Activated T-helper 1 cell treated with Interleukin-2 at 50 U/mL for 16 hours (primary cell): ENCODE measurements at places on chromosomes 4 and X.

GRCh38 chr4:113350576-113350975 is 301.1 kb downstream of the ANK2 start:
- DNase-seq: no peak

DNA sequence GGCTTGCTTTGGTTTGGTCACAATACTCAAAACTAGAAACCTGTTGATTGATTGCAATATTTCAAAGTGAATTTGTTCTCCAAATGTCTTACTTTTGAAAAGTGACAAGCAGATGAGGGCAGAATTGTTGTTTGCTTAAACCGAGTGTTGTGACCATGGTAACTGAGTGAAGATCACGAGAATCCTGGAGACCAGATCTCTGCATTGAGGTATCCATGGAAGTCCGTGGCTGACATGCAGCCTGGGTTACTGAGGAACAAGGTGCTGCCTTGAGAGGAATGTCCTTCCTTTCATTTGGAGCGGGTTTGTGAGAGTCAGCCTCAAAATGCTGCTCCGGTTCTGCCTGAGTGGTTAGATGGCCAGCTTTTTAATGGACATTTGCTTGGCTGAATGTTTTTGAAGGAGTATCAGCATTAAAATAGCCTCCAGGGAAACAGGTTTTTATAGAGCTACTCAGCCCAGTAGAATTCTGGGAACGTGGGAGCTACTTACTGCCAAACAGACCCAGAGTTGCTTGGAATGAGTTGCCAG is 31.3 kb downstream of the NYX start:
- DNase-seq: no peak

DNA sequence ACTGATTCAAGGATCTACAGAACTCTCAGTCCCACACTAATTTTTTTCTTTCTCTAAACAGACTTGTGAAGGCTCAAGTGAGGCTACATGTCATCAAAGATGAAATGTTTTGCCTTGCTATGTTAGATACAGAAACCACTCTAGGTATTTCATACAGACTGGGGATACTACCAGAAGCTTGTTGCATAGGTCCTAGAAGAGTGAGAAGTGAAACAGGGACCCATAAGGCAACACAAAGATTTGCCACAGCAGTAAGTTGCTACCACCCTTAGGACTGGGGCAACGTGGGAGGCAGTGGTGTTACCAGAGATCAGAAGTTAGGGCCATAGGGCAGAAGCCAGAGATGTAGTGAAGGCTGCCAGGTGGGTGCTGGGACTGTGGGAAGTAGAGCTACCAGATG is 50.7 kb upstream of the MID1IP1 start:
- DNase-seq: no peak

- DNase-seq: no peak
These were observed 245.5 kb upstream of the CXXC4 start for GRCh38 chr4:104740161-104740560.

DNA sequence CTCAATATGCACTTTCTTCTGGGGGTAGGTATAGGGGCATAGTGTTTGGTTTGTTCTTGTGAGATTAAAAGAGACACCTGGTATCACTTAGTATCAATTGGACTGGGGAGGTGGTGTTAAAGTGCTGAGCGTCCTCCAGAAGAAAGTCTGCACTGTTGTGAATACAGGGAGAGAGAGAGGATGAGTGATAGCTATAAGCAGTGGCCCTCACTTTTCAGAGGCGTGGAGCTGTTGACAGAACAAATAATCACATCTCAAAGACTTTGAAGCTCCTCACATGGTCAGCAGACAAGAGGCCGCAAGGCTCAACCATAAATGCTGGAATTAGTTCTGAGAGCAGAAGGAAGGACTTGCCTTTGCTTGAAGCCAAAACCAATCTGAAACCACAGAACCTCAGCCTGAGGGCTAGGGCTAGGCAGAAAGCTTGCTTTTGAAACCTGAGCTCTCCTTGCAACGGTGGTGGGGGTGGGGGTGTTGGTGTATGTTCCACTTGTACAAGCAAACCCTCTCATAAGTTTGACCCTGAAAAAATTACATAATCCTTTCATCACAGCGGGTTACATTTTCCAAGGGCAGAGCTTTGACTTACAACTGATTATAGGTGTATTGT is 123.2 kb upstream of the SCML1 start:
- DNase-seq: no peak

- DNase-seq: no peak
These were observed 8.3 kb upstream of the AGA start for GRCh38 chr4:177450426-177451107.

DNA sequence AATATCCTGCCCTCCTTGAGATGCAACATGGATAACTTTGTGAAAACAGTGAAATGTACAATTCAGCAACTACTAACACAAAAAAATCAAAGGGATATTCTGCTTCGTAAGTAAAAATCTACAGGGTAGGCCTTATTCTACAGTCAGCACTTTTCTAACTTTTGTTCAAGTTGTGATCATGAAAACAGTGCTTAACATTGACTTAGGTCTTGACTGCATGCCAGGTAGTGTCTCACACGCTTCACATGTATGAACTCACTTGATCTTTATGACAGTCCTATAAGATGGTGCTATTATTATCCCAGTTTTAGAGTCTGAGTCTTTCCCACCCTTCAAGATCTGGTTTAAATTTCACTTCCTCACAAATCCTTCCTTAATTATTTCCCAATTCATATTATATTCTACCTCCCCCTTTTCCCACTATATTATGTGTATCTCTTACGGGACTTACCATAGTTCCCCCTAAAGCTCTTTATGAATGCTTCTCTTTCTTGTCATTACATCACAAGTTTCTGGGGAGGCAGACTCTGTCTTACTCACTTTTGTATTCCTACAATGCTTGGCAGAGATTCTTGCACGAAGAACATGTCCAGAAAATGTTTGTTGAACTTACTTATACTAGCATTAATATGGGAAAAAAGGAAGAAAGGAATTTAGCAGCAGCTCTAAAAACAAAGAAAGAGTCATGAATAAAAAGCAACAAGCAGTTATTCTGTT is 179.8 kb downstream of the SCFD2 start:
- no peak for DNase-seq

GRCh38 chr4:41177016-41177415 is 37.3 kb downstream of the APBB2 start:
- no peak for DNase-seq

DNA sequence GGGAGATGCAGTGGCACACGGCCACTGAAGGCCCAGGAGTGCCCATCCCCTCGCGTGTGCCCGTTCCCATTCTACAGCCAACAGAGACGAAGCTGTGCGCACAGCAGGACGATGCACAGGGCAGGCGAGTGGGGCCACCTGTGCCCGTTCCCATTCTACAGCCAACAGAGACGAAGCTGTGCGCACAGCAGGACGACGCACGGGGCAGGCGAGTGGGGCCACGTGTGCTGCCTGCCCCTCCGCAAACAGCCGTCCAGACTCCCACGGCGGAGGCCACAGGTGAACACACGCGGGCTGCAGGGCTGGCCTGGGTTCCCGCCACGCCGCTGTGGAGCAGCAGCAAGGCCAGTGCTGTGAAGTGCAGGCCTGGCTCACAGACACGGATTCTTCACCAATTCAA is 32.0 kb downstream of the GAK start:
- DNase-seq: no peak

DNA sequence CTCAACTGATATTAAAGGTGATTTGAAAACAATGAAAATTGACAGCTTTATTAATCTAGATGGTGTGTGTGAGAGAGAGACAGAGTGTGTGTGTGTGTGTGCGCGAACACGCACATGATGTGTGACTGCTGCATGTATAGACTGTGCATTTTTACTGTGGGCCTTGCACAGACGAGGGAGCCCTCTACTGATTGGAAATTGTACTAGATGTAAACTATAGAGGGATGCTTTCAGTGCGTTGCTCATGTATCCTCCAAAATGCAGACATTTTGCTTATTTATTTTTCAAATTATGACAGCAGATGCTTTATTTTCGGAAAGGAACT is 168.4 kb upstream of the GK2 start:
- DNase-seq: no peak

DNA sequence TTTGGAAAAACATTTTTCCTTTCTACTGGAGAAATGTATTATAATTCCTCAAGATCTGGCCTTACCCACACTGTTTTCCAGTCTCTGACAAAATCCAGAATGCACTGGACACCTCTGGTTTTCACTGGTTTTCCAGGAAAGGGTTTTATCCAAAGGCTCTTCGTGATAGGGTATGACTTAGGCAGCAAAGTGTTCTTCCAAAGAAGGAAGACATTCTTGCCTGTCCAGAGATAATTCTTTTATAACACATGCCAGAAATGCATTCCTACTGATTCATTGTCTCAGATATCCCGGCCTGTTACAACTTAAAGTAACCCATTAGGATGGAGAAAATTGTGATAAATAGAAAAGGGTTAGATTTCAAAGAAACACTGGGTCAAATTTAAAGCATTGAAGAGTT is 2343.1 kb downstream of the PCDH7 start:
- DNase-seq: no peak

GRCh38 chr4:151129796-151130195 is 30.4 kb downstream of the RPS3A start:
- DNase-seq: no peak

GRCh38 chr4:56544573-56545131 is 39.1 kb downstream of the ARL9 start:
- DNase-seq: peak; percentile 78

- DNase-seq: no peak
These were observed 8.2 kb downstream of the RASSF6 start for GRCh38 chr4:73612032-73612431.

DNA sequence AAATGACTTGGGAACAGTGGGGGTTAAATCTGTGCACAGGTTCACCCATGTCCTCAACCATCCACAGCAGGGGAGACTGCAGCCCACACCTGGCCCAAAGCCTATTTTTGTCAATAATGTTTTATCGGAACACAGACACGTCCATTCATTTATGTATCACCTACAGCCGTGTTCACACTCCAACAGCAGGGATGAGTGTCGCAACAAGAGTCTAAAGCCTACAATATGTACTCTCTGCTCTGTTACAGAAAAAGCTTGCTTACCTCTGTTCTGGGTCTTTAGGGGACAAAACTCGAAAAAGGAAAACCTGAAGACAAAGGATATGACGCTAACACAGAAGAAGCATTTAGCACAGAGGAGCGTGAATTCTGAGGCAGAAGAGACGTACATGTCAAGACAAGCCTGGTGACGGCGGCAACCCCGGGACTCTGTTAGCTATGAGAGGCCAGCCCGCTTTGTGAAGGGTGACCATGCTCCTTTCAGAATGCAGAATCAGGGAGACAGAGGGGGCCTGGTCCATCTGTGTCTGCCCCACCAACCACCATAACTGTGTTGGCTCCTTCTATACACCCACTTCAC is 45.5 kb downstream of the AFAP1 start:
- DNase-seq: no peak
